Uterus (tissue), 4 donors: ENCODE measurements at places on chromosomes 3 and 15. TPM values are rescaled to one million over a fixed set of nuclear protein-coding genes. Genes with fewer than 3 reads are reported as not detected.

DNA sequence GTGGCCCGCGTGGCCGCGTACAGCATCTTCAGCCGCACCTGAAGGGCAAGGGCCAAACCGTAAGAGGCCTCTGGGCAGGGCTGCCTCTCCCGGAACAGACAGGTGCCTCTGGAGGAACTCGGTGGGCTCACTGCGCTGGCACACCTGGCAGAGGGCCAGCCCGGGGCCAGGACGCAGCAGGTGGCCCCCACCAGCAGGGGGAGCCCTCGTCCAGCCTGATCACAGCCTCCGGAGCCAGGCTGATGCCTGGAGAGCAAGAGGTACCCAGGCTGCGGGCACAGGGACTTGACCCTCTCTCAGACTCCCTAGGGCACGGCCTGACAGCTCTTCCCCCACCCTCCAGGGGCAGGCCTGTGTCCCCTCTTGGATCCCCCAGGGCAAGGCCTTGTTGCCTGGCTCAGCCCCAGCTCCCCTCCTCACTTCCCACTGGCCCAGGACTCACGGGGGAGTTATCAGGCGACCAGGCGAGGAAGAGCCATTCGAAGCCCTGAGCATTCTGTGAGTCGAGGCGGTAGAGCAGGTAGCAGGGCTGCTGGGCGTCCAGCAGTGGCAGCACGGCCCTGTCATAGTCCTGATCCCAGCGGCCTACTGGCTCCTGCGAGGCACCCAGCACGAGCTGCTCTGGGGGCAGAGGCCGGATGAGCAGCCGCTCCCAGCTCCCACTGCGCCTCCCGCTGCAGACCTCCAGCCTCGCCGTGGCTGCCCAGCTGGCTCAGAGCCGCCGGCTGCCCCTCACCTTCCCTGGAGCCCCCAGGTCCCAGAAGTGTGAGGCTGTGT, 6.2 kb upstream of the TLR9 start:
- no peak overlapping the region for H3K27ac ChIP-seq
- peak; percentile 56 for DNase-seq
- H3K4me3 ChIP-seq, result no peak overlapping the region
- peaks cover 5% of the 10 kb centered on the region for H3K4me1 ChIP-seq

The IQCF5 gene
- not detected for total RNA-seq

DNA sequence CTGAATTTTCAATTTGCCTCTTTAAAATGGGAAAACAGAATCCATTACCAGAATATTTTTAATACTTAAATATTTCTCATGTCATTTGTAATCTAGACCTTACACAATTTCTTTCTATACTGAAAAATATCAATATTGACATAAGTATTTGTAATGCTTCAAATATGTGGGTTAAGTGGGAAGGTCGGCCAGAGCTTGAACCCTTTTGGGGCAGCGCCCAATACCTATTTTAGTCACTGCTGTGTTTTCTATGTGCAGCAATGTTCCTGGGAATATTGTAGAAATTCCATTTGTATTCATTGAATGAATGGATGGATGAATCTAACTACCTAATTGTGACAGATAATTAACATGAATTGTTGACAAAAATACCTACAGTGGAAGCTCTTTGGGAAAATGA, 459.7 kb upstream of the ZNF717 start:
- no peaks in the 10 kb centered on the region for H3K4me1 ChIP-seq
- DNase-seq, result no peak
- H3K27ac ChIP-seq, result no peak overlapping the region

DNA sequence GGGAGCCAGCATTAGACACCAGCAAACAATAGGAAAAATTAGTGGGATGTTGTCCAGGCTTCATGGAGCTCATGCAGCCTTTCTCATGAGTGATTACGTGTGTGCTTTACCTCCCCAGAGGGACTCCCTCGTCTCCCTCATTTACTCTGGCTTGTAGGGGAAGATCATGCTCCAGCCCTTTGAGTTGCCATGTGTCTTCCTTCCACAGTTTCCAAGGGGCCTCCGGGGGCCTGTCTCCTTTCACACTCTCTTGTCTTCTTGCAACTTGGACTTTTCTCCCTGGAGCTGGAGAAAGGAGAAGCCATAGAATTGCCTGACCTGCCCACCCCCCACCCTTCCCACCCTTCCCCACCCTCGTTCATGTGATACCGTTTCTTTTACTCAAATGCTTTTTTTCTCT, 98.7 kb downstream of the FAM43A start:
- no peak overlapping the region for H3K4me3 ChIP-seq
- no peak for DNase-seq
- no peaks in the 10 kb centered on the region for H3K27me3 ChIP-seq
- no peaks in the 10 kb centered on the region for H3K4me1 ChIP-seq
- no peak overlapping the region for H3K27ac ChIP-seq
- H3K36me3 ChIP-seq, result no peaks in the 10 kb centered on the region

DNA sequence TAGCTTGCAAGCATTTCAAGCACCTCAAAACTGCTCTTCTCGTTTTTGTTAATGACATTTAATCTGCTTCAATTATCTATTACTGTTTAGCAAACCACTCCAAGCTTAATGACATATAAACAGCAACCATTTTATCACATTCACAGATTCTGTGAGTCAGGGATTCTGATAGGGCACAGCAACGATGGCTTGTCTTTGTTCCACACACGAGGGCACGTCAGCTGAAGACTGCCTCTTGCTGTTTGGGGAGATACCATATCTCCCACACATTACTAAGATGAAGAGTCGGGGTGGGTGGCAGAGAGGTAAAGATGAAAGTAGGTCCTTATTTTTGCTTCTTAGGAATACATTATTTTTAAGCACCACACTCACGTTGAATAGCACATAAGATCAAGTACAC, 19.3 kb downstream of the CPOX start:
- no peak for DNase-seq
- no peaks in the 10 kb centered on the region for H3K36me3 ChIP-seq
- H3K4me1 ChIP-seq, result no peaks in the 10 kb centered on the region
- H3K4me3 ChIP-seq, result no peak overlapping the region

DNA sequence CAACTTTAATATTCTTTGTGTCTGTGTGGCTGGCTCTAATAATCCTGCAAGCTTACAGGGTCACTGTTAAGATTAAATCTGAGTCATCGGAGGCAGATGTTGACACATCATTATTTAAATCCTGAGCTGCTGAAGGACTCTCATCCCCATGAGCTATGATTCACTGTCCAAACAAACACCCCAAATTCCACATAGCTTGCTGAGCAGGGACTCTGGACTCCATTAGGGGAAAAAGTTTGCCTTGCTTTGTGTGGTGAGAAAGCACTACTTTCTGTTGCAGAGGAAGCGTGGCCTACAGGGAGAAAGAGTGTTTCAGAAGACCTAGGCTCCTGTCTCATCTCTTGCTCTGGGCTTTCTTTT, 213.7 kb downstream of the PDCD6IP start:
- H3K27me3 ChIP-seq, result no peaks in the 10 kb centered on the region
- no peaks in the 10 kb centered on the region for H3K36me3 ChIP-seq
- no peak overlapping the region for H3K27ac ChIP-seq
- no peak overlapping the region for H3K4me3 ChIP-seq

DNA sequence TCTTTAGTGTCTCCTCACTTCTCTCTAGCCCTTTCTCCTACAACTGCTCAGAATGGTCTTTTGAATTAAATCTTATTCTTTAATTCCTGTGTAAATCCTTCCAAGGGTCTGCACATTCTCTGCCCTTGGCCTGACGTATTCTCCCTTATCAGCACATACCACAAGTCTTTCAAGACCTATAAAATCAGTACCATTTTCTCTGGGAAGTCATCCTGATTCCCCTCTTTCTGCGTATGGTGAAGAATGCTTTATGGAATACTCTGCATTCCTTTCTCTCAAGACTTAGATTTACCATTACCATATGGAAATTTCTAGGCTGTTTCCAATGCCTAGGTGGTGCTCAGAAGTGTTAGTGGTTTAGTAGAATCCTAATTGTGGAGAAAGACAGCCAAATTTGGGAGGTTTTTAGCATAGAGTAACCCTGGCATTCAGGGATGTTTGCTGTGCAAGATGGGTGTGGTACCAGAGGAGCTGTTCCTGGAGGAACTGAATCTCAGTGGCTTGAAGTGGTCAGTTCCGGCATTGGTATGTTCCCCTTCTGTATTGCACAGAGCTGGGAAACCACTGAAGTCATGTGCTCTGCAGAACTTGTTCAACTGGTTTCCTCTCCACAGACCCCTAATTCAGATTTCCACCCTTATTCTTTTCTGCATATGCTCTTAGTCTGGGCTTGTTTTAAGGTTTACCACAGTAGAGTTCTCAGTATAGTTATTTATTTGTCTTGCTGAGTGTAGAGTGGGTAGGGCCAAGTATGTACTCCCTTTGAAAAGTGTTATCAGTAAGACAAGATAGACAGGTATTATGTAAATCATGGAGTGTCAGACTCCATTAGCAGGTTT, 24.5 kb downstream of the IQGAP1 start:
- no peaks in the 10 kb centered on the region for H3K36me3 ChIP-seq
- H3K4me1 ChIP-seq, result peaks cover 20% of the 10 kb centered on the region
- DNase-seq, result no peak
- peak overlapping the region; percentile 70 for H3K27ac ChIP-seq
- no peaks in the 10 kb centered on the region for H3K27me3 ChIP-seq
- no peak overlapping the region for H3K4me3 ChIP-seq

The CNTN3 gene
- total RNA-seq, result 0.29 TPM

DNA sequence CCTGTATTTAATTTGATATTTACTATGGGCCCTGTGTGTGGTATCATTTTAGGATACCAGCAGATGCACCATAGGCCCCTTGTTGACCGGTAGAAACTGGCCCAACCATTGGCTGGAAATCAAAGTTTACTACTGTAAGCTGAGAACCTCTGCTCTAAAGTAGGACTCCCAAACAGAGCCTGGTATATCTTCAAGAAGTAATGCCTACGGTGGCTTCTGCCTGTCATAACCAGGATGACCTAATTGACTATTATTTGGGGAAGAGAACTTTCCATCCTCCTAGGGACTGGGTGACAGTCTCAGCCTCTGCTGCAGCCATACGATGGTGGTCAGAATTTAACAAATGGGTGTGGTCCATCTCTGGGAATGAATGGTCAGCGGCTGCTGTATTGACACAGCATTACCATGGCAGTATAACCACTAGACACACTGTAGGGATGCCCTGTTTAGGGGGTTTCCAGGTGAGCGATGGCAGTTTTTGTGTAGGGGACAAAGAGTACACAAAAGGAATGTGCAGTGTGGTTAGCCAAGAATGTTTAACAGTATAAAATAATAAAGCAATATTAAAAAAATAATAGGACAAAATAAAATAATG, 37.3 kb downstream of the RARB start:
- H3K4me1 ChIP-seq, result no peaks in the 10 kb centered on the region
- H3K36me3 ChIP-seq, result no peaks in the 10 kb centered on the region
- H3K4me3 ChIP-seq, result no peak overlapping the region
- H3K27me3 ChIP-seq, result no peaks in the 10 kb centered on the region
- DNase-seq, result no peak

- no peaks in the 10 kb centered on the region for H3K4me1 ChIP-seq
- H3K27me3 ChIP-seq, result no peaks in the 10 kb centered on the region
- H3K27ac ChIP-seq, result no peak overlapping the region
- no peak overlapping the region for H3K4me3 ChIP-seq
Measured at GRCh38 chr15:62901909-62902546, 140.5 kb upstream of the TPM1 start.

- no peak for DNase-seq
- no peaks in the 10 kb centered on the region for H3K27me3 ChIP-seq
- H3K4me3 ChIP-seq, result no peak overlapping the region
Measured at GRCh38 chr3:24505691-24506550, 11.3 kb upstream of the THRB start.

The FBLN2 gene
- 217 TPM for total RNA-seq

DNA sequence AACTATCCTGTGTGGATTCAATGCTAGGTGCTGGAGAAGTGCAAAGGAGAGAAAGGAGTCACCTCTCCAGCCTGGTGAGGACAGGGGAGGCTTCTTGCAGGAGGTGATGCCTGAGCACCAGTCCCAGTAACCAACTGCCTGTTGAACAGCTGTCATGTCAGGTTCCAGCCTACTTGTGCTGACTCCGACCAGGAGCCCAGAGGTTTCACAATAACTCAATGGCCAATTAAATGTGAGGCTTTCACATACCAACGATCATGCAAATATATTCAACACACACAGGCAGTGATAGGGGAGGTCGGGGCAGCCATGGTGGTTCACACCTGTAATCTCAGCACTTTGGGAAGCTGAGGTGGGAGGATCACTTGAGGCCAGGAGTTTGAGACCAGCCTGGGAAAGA, 7.7 kb downstream of the SORD start:
- H3K27me3 ChIP-seq, result no peaks in the 10 kb centered on the region
- DNase-seq, result no peak
- H3K4me1 ChIP-seq, result no peaks in the 10 kb centered on the region
- no peak overlapping the region for H3K4me3 ChIP-seq

DNA sequence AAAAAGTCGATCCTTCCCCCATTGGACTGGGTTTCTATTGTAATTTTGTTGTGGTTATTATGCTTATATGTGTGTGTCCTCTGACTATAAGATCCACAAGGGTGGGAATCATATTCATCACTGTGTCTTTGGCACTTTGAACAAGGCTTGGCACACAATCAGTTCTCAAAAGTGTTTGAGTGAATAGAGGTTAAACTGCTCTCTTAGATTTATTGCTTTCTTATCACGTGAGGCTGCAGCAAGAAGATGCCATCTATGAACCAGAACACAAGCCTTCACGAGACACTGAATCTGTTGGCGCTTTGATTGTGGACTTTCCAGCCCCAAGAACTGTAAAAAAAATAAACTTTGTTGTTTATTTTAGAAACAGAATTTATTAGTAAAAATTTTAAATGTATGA, 295.0 kb upstream of the MDFIC2 start:
- H3K4me1 ChIP-seq, result no peaks in the 10 kb centered on the region
- H3K36me3 ChIP-seq, result no peaks in the 10 kb centered on the region
- H3K27me3 ChIP-seq, result no peaks in the 10 kb centered on the region
- H3K27ac ChIP-seq, result no peak overlapping the region
- no peak for DNase-seq

GRCh38 chr3:18445401-18446148, 20.4 kb upstream of the SATB1 start:
- peak; percentile 21 for DNase-seq
- H3K27me3 ChIP-seq, result peaks cover 3% of the 10 kb centered on the region
- H3K27ac ChIP-seq, result peak overlapping the region; percentile 50
- peaks cover 11% of the 10 kb centered on the region for H3K4me1 ChIP-seq
- no peaks in the 10 kb centered on the region for H3K36me3 ChIP-seq

GRCh38 chr15:98289747-98290146, 329.2 kb downstream of the ARRDC4 start:
- no peak overlapping the region for H3K27ac ChIP-seq
- no peaks in the 10 kb centered on the region for H3K4me1 ChIP-seq
- DNase-seq, result no peak
- peaks cover 7% of the 10 kb centered on the region for H3K27me3 ChIP-seq
- no peak overlapping the region for H3K4me3 ChIP-seq
